ENCODE measurements at places on chromosomes 1 and 21.

GRCh38 chr1:207002724-207003146 lies 29.8 kb downstream of the C1orf116 start:
- DNase-seq: no peak

DNA sequence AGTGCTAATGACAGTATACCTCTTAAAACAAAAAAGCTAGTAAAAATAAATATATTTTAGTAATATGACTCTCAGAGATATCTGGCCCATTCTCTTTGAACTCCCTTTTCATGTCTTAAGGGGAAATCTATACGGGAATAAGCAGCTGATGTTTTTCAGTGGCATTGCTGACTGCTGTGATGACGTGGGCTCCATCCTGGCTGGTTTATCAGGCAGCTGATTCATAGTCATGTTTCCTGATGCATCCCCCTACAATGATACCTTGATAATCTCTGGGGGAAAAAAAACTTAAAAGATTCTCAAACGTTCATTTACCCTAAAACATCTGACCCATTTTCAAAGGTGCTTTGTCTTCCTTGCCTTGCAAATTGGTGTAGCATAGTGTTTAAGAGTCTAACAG lies 53.8 kb downstream of the ABCA4 start:
- DNase-seq: no peak

GRCh38 chr1:67314696-67315095 lies 7.0 kb downstream of the IL12RB2 start:
- no peak for DNase-seq

DNA sequence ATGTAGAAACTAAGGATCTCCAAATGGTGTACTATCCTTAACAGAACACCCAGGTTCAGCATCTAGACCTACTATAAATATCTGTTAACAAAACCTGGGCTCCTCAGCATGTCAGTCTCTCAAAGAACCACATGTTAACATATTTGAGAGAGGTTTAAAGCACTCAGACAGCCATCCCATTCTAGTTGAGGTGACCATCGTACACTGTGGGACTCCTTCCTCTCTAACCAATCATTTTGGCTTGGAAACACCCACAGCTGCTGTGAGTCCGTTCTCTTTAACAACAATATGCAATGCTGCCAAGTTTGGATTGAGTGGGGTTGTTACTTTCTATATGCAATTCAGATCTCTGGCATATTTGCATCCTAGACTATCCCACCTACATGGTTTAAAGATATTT lies 105.8 kb downstream of the MRPL39 start:
- DNase-seq: no peak

DNA sequence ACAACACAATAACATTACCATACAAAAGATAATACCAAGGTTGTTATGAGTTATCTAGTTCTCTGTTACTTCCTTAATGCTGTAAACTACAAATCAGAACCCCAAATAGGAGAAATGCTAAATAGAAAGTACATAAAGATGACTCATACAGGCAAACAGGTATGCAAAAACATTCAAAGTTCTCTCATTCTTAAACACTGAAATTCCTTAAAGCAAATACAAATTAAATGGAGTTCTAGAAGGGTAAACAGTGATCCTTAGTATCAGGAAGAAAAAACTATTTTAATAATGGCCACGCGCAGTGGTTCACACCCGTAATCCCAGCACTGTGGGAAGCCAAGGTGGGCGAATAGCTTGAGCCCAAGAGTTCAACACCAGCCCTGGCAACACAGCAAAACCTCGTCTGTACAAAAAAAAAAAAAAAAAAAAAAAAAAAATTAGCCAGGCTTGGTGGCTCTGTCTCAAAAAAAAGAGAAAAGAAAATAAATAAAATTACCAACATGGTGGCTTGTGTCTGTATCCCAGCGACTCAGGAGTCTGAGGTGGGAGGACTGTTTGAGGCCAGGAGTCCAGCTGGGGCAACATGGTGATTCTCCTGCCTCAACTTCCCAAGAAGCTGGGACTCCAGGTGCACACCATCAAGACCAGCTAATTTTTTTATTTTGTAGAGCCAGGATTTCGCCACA lies 17.5 kb downstream of the FBXO42 start:
- no peak for DNase-seq

DNA sequence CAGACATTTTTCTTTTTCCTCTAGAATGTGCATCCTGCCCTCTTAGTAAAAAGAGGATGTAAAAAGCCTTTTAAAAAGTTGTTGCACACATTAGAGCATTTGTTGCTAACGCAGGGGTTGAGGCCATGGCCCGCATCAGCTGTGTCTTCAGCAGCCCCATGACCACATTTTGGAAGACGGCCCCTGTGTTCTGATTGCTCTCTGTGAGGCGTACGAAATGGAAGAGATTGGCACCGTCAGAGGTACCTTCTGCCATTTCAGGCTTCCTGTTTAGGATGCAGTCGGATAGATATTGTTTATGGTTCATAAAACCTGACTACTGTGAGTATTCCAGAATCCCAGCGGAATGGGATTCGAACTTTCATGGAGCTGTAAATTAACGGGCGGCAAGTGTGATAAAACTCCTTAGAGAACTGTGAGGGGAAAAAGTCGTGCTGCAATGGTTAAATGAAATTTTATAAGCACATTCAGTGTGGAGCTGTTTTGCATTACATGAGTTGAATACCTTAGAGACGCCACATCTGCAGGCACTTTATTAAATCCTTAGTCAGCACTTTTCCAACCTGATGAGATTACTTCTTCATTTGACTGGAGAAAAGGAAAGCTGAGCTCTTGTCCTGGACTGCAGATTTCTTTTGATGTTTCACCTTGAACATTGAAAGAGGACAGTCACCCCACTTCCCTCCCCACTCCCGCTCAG lies 273.9 kb downstream of the TM2D1 start:
- peak; percentile 75 for DNase-seq

GRCh38 chr1:41751804-41752513 lies 166.8 kb downstream of the HIVEP3 start:
- DNase-seq: no peak

DNA sequence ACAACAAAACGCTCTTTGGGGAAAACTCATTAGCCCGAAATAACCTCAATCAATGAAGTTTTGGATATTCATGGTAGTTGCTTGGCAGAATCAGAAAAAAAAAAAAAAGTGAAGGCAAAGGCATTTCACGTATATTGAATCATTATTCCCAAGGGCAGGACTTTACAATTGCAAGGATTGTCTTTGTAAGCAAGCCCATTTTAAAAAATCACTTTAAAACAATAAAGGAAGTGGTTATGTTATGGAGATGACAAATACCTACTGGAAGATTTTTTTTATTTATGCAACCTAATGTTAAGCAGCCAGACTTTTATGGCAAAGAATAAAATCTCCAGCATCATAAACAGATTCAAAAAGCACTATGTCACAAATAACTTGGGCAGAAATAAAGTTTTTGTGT lies 9.3 kb downstream of the GJB4 start:
- no peak for DNase-seq

- no peak for DNase-seq
Measured at GRCh38 chr21:16186742-16187141, 457.0 kb downstream of the USP25 start.

DNA sequence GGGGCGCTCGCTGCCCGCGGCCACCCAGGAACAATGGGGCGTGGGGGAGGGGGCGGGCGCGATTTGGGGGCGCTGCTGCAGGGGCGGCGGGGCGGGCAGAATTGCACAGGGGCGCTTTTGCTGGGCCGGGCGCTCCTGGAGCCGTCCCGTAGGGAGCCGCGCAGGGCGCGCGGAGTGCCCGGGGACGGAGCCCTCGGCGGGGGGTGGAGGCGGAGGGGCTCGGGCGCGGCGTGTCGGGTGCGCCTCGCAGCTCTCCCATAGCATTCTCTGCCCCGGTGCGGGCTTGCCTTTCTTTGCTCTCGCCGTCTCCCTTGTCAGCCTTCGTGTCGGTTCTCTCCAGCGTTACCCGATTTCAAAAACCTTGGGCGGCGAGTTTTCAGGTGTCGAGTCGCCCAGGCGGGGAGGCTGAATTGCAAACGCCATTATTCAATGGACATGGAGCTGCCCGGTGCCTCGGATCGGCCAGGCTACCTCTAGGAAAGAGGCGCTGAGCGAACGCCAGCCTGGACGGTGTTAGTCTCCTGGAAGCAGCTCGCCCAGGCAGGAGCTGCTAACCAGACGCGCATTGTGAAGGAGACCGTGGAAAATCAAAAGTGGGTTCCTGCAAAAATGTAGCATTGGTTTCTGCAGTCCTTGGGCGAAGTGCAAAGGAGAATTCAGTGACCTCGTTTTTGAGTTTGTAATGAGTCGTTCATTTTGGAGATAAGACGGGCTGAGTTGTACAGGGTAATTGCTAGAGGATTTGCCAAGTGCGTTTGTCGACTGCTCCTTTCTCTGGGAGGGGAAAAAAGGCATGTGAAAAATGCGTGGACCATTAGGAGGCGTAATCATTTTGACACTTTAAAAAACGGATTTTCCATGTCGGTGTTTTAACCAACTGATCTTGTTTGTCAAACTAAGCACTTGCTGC lies 626 bp downstream of the CXADR start:
- peak; percentile 42 for DNase-seq

- peak; percentile 61 for DNase-seq
Measured at GRCh38 chr21:32403201-32403777, 9.2 kb upstream of the EVA1C start.

DNA sequence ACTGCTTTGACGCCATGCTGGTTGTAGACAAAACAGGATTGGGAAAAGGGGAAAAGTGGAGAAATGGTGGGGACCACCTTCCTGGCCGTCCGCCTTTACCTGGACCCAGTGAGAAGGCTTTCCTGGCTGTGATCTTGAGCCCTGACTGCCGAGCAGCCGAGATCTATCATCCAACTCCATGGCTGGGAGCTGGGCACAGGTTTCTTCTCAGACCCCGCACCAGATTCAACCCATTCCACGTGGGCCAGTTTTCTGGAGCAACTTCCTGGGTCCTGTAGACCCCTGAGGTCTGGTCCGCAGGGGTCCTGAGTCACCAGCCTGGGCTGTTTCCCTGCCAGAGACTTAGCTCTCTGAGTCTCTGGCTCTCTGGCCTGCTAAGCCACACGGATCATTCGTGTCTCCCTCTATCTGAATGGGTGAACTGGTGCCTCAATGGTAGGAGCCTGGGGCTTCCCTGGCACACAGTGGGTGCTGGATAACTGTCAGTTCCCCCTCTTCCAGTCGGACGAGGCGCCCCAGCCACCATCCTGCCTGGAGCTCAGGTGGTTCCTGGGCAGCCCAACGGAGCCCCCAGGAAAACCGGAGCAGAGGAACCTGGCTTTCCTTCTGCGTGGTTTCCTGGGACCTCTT lies 4.5 kb upstream of the NPHP4 start:
- peak; percentile 16 for DNase-seq

GRCh38 chr1:210332719-210333398 lies 4.2 kb downstream of the HHAT start:
- DNase-seq: no peak

- DNase-seq: no peak
Measured at GRCh38 chr1:219155135-219155534, 18.5 kb upstream of the LYPLAL1 start.

DNA sequence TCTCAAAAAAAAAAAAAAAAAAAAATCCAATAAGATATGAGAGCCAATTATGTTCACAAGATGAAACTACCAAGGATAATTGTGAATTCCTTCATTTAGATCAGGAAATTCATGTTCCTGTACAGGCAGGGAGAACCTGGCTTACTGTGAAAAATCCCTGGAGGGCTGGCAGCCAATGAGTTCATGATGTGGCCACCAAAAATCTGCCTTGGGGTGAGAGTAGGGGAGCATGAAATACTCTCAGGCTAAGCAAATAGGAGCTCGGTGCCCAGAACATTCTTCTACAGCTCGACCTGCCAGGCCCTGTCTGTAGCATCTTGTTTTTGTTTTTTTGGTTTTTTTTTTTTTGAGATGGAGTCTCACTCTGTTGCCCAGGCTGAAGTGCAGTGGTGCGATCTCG lies 50.1 kb downstream of the PIK3CD start:
- DNase-seq: no peak

- DNase-seq: no peak
Measured at GRCh38 chr1:3651026-3651929, 1.0 kb upstream of the TP73 start.

GRCh38 chr1:145959957-145960467 lies 2.2 kb upstream of the LIX1L start:
- no peak for DNase-seq

DNA sequence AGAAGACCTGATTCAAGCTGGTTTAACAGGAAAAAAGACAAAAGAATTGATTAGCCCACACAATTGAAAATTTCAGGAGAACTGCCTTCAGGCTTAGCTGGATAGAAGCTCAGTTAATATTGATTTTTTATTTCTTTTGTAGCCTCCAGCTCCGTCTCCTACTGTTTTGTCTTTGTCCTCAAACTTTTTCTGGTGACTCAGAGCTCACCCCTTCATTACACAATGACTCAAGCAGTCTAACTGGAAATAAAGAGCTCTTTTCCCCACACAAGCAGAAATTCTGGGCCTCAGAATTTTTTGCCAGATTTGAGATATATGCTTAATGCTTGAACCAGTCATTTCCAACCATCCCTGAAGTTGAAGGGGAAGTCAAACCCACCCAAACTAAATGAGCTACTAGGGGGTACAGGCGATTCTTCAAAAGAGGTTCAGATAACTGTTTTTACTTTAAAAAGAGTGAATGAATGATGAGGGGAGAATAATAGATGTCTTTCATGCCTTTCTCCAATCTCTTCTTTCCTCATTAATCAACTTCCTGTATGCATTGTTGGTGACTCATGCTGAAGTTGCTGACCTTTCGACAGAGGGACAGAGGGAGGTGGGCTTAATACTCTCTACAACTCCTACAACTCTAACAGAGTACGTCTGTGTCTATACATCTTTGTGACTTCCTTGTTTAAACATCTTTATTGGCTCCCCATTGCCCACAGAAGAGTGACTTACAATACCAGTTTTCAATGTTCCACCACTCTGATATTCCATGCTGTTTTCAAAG lies 6.2 kb upstream of the ACP6 start:
- no peak for DNase-seq

DNA sequence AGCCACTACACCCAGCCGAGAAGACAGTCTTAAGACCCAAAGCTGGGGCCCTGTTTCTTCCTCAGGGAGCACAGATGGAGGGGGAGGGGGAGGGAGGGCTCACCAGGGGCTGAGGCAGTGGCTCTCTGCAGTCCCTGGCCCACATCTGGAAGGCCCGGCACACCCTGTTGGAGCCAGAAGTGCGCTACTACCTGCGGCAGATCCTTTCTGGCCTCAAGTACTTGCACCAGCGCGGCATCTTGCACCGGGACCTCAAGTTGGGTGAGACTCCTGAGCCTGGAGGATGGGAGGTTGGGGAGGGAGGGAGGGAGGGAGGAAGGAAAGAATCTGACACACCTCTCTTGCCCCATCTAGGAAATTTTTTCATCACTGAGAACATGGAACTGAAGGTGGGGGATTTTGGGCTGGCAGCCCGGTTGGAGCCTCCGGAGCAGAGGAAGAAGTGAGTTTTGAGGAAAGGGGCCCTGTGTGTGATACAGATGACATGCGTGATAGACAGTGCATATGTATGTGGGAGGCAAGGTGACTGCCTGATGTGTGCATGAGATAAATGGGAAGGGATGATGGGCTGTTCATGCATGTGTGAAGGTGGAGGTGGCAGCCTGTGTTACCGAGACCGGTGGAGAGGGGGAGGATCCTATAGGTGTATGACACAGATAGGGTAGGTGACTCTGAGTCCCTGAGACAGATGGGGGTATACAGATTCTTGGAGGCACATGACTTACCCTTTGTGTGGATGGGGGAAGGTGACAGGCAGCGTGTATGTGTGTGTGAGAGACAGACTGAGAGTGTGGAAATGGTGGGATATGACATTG lies 1.5 kb downstream of the PLK3 start:
- peak; percentile 34 for DNase-seq

All from left hindlimb (tissue), 1 donor.